ENCODE measurements at places on chromosomes 3 and 15. TPM values are rescaled to one million over a fixed set of nuclear protein-coding genes. Genes with fewer than 3 reads are reported as not detected.

GRCh38 chr15:58386081-58386480, 45.7 kb upstream of the LIPC start:
- no peak for DNase-seq

- DNase-seq, result no peak
Measured at GRCh38 chr3:184395320-184395660, 15.4 kb downstream of the CHRD start.

GRCh38 chr3:14483286-14483685, 56.9 kb downstream of the GRIP2 start:
- no peak for DNase-seq

DNA sequence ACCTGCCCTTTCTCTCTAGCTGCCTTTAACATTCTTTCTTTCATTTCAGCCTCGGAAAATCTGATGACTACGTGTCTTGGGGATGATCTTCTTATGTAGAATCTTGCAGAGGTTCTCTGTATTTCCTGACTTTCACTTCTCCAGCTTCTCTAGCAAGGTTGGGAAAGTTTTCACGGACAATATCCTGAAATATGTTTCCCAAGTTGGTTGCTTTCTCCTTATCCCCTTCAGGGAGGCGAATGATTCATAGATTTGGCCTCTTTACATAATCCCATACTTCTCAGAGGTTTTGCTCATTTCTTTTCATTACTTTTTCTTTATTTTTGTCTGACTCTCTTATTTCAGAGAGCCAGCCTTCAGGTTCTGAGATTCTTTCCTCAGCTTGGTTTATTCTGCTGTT, 62.1 kb upstream of the CCDC54 start:
- no peak for DNase-seq

DNA sequence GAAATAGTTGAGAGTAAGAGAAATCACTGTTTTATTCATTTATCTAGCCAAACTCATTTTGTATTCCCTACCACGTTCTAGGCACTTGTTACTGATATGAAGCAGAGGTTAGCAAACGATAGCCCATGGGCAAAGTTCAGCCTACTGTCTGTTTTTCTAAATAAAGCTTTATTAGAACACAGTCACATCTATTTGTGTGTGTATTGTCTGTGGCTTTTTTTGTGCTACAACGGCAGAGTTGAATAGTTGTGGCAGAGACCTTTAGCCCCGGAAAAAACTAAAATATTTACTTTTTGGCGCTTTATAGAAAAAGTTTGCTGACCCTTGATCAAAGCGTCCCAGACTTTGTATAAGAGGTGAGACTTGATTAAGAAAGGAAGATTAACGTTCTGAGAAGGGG, 289.1 kb upstream of the CFAP20DC start:
- no peak for DNase-seq

GRCh38 chr3:129657261-129658046, 51.0 kb upstream of the PLXND1 start:
- no peak for DNase-seq

Gene GOLGA6L4
- polyA plus RNA-seq, result 9.6 TPM

DNA sequence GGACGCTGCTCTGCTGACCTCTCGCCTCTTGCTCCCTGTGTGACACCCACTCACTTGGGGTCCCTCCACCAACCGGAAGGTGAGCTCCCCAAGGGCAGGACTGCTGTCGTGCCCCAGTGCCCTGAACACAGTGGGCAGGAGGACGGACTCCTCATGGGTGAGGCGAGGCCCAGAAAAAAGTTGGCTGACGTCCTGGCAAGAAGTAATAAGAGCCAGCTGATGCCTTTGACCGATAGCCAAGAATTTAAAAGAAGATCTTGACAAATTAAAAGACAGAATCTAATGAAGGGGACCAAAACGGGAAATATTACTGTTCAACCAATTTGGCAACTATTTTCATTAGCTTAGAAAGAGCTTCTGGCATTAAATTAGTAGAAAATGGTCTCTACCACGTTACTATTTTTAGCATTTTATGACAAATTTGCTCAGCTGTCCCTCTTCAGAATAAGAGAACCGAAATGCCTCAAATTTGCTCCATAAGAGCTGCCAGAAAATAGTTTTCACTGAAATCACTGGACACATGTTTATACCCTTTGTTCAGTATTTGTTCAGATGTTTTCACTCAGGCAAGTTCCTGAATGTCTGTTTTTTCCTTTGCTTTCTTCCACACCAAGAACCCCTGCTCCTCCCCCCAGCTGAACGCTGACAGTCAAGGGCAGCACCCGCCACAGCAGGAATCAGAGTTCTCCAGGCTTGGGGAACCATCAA, 60.5 kb downstream of the XXYLT1 start:
- DNase-seq, result peak; percentile 68

- no peak for DNase-seq
Measured at GRCh38 chr3:37397396-37397795, 223.0 kb upstream of the LRRFIP2 start.

GRCh38 chr3:32340039-32340438, 51.6 kb upstream of the CMTM7 start:
- peak; percentile 54 for DNase-seq

DNA sequence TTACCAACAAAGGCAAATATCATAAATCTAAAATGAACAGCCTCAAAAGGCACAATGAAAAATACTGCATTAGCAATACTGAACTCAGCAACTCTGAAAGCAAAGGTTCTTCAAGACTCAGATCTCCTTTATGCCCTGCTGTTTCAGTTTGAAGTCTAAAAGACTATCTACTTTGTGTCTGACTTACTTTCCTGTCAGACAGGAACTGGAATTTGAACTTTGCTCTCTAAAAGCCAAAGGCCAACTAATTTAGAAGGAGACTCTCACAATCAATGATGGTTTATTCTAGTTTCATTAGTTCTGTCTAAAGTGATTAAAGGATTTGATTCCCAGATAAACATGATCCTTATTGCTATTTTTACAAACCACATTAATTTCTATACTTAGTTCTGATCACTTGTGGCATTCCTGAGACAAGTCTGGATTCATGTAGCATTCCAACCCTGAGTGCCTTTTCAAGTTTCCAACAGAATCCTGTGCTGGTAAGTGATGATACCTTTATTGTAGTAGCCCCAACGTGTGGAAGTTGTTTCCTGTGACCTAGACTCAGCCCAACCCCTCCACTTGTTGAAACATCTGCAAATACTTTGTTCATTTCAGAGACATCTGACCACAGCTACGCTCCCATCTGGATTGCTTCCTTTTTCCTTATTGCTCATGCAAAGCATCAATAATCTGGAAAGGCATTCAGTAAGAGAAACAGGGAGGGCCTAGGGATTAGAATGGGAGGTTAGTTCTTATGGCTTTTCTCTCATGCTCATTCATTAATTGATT, 14.9 kb upstream of the LEKR1 start:
- no peak for DNase-seq

GRCh38 chr3:193974191-193974652, 161.7 kb upstream of the HES1 start:
- DNase-seq, result no peak

GRCh38 chr15:69593981-69594966, 141.7 kb downstream of the RPLP1 start:
- no peak for DNase-seq

Gene IL5RA
- 0.49 TPM for polyA plus RNA-seq

GRCh38 chr15:98043160-98044014, 82.9 kb downstream of the ARRDC4 start:
- DNase-seq, result no peak

DNA sequence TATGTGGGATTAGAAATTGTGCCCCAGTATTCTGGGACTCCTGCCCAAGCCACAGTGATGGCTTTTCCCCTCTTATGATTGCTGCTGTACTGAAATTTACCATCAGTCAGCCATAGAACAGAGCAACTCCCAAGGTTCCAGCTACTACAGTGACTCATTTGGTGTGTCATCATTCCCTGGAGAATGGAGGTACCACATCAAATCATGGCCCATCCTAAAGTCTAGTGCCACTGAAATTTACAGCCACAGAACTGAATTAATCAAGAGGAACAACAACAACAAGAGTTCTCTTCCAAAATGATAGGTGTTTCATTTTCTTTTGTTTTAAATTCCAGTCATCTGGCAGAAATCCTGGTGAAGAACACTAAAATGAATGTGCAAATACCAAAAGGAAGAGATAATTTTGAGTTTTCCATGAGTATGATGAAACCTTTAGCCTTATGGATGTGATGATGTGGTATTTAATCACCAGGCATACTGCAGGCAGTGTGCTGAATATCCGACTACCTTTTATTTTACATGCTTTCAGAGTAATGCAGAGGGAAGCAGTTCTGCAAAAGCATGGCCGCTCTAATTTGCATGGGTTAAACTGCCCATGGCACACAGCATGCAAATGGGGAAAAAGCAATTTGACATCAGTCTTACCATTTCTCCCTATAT, 75.6 kb upstream of the SLC2A2 start:
- DNase-seq, result no peak

Gene STARD9
- 15.3 TPM for polyA plus RNA-seq

Gene NKIRAS1
- 17.4 TPM for polyA plus RNA-seq

DNA sequence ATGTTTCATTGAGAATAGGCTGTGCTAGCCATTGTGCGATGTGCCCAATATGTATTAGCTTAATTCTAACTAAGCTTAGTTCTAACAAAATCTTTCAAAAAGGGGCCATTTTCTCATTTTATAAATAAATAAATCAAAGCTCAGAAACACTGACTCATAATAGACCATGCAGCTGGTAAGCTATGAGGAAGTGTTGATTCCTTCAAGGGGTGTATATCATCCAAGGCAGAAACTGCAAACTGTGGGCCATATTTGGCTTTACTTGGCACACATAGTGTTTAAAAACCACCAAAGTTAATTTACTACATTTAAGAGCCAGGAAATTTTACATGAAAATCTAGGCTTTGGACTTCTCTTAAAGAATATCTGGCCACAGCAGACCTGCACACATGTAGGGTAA, 136.5 kb downstream of the ZNF621 start:
- no peak for DNase-seq

GRCh38 chr3:775178-775880, 317.5 kb upstream of the CNTN6 start:
- no peak for DNase-seq

DNA sequence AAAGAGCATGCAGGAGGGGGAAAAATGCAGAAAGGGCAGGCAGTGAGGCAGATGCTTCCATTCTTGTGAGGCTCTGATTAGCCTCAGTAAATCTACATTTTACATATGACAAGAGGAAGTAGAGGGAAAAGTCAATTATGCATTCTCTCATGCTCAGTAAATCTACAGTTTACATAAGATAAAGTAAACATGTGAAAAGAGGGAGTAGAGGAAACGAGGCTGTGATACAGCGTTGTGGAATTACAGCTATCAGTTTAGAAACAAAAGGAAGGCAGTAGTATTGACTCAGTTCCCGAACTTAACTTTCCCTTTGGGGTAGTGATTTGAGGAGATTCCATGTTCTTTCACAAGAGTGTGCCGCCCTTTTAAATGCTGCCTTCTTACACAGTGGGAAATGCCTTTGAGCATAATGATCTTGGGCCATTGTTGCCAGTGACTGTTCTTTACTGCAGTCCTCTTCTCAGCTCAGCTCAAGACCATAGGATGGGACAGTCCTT, 39.3 kb downstream of the OSTN start:
- no peak for DNase-seq

- DNase-seq, result no peak
Measured at GRCh38 chr3:79009861-79010260, 757.9 kb downstream of the ROBO1 start.

GRCh38 chr3:32960404-32961170, 9.1 kb downstream of the CCR4 start:
- DNase-seq, result no peak

Gene SRP14
- 623 TPM for polyA plus RNA-seq

Gene DUSP7
- polyA plus RNA-seq, result 14.6 TPM

Gene CELF6
- 6.6 TPM for polyA plus RNA-seq

Gene CYP1A1
- not detected for polyA plus RNA-seq

DNA sequence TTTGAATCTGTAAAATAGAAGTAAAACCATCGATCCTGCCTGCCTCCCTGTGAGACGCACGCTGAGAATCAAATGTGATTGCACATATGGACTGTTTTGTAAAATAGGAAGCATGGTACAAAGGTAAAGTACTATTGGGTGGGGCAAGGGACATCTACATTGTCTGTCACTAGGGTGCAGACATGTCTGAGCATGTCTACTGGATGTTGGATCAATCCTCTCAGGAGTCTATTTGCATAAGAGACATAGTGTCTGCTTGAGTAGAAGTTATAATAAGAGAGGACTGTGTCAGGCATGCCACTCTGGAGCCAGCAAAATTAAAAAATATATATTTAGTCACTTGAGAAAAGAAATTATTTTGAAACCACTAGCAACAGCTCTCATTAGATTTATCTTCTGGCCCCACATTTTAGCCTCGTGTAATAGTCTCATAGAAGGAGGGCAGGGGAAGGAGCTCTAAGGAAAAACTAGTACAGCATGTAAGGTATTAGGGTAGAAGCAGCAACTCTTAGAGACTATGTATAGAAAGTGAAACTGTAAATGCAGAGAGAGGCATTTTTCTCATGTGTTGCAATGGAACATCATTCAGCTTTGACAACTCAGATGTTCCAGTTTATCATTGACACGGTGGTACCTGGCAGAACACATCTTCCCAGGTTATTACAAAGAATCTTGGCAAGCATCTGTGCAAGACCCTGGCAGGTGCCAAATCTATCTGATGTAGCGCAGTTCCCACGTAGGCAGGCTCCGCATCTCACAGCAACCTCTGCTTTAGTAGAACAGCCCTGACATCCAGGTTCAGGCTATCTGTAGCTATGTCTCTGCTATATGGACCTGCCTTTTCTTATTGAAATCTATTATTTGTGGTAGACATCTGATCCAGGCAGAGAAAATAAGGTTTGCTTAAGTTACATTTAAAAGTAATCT, 85.2 kb upstream of the CHL1 start:
- DNase-seq, result no peak

GRCh38 chr3:16329036-16329825, 64.2 kb downstream of the OXNAD1 start:
- DNase-seq, result no peak

DNA sequence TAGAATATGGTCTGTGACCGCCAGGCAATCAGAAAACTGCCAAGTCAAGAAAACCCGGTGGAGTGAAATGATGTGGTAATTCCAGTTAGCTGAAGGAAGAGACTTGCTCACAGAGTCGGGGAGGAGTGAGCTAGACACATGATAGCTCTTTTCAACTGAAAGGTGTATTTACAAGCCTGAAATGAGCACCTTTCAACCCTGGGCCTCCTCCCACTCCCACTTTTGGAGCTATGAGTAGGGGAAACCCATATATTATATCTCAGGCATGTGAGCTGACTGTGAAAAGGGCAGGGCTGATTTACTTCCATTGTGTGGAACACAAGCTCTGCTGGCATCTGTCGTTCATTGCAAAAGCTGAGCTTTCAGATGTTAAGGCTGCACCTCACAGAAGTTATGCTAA, 960.2 kb downstream of the TUSC7 start:
- DNase-seq, result peak; percentile 41

GRCh38 chr3:127421943-127422662, 134.3 kb upstream of the PRR20G start:
- no peak for DNase-seq

Gene NUTM1
- polyA plus RNA-seq, result not detected

- no peak for DNase-seq
Measured at GRCh38 chr3:133593243-133593642, 19.8 kb downstream of the CDV3 start.

DNA sequence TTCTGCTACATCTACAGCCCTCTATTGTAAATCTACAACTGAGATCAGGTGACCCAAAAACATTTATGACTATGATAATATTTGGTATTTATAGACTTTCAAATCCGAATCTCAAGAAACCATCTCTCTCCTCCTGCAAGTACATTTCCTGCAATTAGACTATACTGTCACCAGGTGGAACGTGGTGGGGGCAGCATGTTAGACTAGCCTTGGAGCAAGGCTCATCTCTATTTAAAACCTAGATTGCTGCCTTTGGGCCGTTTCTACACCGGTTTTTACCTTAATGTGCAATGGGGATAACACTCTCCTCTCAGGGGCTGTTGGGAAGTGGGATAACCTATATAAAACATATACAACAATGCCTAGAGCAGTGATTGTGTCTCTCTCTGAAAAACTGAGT, 3.8 kb upstream of the KATNBL1 start:
- DNase-seq, result no peak

Data from left renal cortex interstitium (tissue), 4 donors.